ENCODE measurements at places on chromosomes 3 and 15.

- no peak for DNase-seq
Observed at GRCh38 chr15:61003437-61004218, 225.5 kb downstream of the RORA start.

- no peak for DNase-seq
Observed at GRCh38 chr15:29692527-29692926, 129.7 kb downstream of the TJP1 start.

- DNase-seq: no peak
Observed at GRCh38 chr3:36803091-36803791, 38.9 kb upstream of the DCLK3 start.

DNA sequence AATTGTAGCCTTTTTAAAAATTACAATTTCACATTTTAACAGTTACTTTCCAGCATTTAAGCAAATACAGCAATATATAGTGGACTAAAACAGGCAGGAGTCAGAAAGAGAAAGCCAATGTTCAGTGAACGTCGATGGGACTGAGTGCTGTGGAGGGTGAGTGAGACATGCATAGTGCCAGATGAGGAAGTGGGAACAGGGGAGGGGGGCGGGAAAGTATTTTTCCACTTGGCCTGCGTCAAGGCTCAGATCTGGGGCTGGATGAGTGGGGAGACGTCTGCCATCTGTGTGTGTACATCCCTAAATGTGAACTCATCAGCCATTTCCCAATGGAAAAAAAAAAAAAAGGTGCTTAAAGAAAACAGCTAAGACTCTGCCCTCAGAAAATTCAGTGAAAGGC, 19.2 kb upstream of the RAD18 start:
- DNase-seq: no peak

DNA sequence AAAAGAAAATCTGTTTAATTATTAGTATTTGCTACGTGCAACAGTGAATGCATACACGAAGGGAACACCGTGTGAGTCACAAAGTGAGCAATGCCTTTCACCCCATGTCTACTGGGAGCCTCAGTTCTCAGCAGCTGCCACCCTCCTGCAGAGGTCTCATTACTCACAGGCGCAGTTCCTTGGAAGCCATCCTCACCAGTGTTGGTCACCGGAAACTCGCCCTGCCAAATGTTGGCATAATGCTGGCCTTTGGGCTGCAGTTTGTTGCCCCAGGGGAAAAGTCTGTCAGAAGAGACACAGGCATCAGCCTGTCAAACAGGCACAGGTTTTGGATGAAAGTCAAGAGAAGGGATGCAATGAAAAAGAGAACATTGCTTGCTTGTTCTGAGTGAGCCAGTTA, 50.1 kb downstream of the SUMF1 start:
- DNase-seq: no peak

- no peak for DNase-seq
Observed at GRCh38 chr3:139131951-139132350, 87.3 kb upstream of the PRR23C start.

DNA sequence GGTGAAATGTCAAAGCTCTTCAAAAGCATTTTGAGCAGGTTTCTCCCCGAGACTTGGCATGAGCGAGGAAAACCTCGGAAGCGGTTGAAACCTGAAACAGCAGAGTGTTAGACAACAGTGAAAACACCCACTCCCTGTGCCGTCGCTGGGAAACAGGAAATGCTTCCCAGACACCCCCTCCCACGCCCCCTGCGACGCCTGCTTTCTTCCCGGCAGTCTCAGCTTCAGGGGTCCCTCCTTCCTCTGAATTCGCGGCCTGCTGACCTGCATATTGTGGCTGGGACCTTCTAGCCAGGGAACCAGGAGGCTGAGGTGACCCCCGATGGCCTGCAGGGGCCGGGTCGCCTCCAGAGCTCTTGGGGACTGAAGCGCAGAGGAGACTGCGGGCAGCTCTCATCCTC, 250.6 kb upstream of the LYSMD4 start:
- no peak for DNase-seq

DNA sequence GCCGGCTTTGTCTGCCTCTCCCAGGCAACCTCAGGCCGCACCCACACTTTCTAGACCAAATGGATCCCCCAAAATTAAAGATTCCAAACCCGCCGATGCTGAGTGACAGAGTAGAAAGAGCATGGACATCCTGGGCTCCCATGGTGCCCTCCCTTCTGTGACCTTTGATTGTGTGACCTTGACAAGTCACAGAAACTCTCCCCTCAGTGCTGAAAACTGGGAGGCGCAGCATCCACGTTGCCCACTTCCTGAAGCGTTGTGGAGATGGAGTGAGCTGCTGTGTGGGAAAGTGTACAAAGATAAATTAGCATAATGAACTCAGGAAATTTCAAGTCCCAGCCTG, 74.4 kb upstream of the MFGE8 start:
- DNase-seq: no peak

GRCh38 chr3:131396170-131396569, 14.6 kb downstream of the NUDT16 start:
- no peak for DNase-seq

GRCh38 chr3:57335283-57335938, 42.9 kb upstream of the ASB14 start:
- no peak for DNase-seq
